NCI-H2081 treated with DMSO at 0.1 percent for 48 hours (cell line): ENCODE measurements at places on chromosomes 6 and 20.

DNA sequence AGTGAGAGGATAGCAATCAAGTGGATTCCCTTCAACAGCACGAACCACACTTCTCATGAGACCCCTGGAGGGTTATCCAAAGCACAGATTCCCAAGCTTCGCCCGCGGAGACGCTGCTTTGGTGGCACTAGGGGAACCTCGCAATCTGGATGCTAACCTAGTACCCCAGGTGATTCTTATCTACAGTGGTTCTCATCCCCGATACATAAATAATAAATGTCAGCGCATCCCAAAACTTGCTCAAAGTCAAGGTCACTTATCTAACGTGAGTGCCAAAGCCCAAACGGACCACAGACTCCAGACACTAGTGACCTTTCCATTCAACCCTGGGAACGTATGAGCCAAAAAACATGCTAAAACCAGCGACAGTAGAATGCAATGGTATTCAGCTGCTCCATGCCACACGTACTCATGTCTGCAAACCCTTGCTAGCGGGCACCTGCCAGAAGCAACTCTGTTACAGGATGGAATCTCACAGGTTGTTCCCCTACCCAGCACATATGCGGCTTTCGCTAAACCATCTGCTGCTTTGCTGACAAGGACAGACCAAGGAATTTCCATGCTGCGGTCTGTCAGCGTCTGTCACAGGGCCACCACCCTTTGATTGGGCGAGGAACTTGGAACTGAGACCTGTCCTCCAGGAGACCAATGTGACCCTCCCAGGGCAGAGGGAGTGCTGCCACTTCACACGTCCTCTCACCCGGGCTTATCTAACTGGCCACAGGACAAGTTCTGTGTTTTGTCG lies 16.8 kb downstream of the MYLK4 start:
- DNase-seq: no peak

DNA sequence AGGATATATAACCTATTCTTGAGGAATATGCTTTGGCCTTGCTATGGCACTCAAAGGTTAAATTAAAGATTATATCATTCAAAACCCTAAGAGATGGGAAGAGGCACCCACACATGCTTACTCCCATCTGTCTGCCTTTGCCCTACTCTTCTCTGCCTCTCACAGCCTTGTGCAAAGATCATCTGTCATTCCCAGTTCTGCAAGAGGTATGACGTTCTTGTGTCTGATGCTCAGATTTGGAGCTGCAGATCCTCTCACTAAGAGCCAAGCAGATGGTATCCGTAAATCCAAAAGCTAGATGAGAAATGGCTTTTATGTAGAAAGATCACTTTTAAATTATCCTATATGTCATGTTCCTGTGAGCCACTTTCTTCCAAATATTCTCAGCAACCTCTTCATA lies 112.0 kb downstream of the GPR63 start:
- DNase-seq: no peak

GRCh38 chr6:97292671-97293070 lies 9.7 kb upstream of the MMS22L start:
- DNase-seq: no peak

DNA sequence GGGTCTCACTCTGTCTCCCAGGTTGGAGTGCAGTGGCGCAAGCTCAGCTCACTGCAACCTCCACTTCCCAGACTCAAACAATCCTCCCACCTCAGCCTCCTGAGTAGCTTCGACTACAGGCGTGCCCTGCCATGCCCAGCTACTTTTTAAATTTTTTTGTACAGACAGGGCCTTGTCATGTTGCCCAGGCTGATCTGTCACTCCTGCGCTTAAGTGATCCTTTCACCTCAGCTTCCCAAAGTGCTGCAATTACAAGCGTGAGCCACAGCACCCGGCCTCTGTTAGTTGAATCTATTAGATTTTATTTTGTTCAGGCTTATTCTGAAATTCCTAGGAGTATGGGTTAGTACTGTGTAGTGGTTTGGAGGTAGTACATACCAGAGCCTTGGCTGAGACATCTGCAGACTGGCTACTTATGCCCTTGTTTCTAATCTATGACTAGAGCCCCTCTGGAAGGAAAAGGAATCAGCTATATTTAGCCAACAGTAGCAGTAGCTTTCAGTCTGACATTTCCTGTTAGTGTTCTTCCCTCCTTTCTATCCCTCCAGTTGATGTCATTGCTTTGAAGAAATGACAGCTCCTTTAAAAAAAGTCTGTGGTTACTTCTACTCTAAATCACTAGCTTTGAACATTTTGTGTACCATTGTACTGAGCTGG lies 74.4 kb downstream of the ITCH start:
- no peak for DNase-seq

- DNase-seq: no peak
Measured at GRCh38 chr20:54148947-54149764, 24.6 kb downstream of the CYP24A1 start.
